Tongue (tissue), 3 donors: ENCODE measurements at places on chromosomes 4 and X. TPM values are rescaled to one million over a fixed set of nuclear protein-coding genes. Genes with fewer than 3 reads are reported as not detected.
A peak's percentile ranks its signal among the peaks of the same experiment; 100 is the strongest.

DNA sequence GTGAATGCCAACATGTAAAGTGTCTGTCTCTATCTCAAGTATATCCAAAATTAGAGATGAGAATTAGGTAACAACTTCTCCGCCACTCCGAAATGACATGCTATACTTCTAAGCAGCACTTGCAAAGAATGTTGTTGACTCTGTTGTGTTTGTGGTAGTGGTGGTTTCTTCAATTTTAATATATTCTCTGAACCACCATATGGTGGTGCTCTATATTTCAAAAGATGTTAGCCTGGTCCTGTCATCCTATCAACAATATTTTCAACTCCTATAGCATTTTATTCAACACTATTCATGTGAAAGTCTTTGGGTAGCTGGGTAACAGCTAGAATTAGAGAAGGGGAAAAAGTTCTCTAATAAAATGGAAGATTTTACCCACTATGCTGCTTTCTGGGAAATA is 1622.8 kb upstream of the IGFBP7 start:
- no peak for DNase-seq

- no peak for DNase-seq
Observed at GRCh38 chr4:111174331-111174730, 551.5 kb upstream of the PITX2 start.

- peak; percentile 41 for DNase-seq
Observed at GRCh38 chr4:147050356-147050765, 104.7 kb upstream of the TTC29 start.

DNA sequence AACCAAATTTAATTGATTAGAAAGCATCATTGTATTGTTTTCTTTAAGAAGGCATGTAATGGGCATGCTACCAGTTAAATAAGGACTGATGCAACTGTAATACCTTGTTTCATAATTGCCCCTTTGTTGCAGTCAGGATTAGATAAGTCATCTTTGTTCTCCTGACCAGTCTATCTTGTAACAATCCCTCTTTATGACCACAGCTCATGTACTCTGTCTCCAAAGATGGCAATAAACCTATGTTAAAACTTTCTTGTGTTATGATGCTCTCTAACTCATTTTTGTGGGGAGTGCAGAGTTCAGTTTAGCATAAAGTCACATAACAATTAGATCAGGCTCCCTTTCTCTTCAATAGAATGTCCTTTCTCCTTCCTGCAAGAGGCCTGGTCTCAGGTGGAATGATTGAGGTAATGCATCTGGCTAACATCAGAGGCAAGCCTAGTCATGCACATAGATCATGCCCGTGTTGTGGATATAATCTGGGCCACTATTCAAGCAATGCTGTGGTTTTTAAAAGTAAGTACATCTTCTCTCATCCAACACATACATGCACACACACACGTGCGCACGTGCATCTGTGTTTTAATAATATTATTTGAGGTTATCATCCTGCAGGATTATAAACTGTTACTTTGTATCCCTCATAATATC is 45.6 kb downstream of the TMEM154 start:
- DNase-seq: no peak

AFP gene
- total RNA-seq: not detected

C4orf46 gene
- 25.7 TPM for total RNA-seq

GRCh38 chr4:27701606-27702005 is 841.0 kb downstream of the STIM2 start:
- peak; percentile 29 for DNase-seq

GRCh38 chr4:169189372-169189771 is 81.4 kb downstream of the SH3RF1 start:
- no peak for DNase-seq

DNA sequence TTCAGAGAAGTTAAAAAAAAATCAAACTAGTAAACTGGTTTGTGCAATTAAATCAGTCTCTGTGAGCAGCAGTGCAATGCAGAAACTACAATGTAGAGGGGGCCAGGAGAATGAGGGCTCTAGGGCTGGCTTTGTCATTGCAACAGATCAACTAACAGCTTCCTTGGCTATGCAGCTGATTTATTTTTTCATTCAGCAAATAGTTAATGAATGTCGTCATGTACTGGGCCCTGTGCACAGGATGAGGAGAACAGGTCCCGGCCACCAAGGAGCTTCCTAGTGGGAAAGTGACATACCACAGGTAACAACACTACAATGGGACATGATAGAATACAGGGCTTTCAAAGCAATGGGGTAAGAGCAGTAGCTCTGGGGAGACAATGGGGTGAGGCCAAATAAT is 190.1 kb downstream of the NSUN7 start:
- DNase-seq: peak; percentile 34

KLHL13 gene
- 90.3 TPM for total RNA-seq

MSX1 gene
- total RNA-seq: 3.7 TPM

GK gene
- total RNA-seq: 8.6 TPM

LIAS gene
- 20.1 TPM for total RNA-seq

DNA sequence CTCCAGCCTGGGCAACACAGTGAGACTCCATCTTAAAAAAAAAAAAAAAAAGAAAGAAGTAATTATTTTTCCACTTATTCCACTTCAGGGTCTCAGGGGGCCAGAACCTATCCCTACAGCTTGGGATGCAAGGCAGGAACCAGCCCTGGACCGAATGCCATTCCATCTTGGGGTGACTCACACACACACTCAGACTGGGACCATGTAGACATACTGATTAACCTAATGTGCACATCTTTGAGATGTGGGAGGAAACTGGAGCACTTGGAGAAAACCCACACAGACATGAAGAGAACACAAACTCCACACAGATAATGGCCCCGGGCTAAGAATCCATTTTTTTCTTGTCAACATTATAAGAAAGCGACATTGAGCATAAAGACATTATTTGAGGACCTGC is 132.5 kb downstream of the PTTG2 start:
- no peak for DNase-seq

DNA sequence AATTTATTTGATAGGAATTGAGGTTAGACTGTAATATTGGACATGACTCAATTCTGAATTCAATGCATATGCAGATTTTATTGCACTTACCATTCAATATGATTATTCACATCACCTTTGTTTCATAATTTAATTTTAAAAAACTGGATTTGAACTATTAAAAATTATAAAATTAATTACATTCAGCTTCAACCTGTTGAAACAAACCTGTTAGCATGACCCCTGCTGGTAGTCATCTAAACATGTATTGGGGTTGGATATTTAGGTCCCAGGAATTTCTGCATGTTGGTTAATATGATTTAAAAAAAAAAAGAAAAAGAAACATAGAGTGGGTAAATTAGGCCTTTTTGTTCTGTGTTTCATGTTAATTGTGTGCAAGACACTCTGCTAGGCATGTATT is 85.9 kb downstream of the ARSJ start:
- no peak for DNase-seq

EXOC1L gene
- not detected for total RNA-seq

MAP3K15 gene
- 0.41 TPM for total RNA-seq

ASB5 gene
- total RNA-seq: 206 TPM

DNA sequence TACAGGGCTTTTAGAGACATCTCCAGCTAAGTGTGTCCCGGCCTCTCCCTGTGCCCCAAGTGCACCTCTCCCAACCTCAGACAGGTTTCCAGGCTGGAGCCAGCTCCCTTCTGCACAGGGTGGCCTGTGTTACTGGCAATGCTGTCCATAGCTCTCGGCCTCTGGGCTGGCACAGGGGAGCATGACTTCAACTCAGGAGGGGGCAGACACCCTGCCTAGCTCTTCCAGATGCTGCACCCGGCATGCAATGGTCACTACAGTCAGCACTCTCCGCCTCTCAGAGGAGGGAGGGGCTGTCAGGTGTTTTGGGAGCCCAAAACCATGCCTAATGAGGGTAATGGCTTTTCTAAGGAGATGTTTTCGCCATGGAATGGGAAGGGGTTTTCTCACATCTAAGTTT is 2.4 kb upstream of the IRAK1 start:
- DNase-seq: no peak

GRCh38 chr4:22190855-22191254 is 242.3 kb upstream of the KCNIP4 start:
- DNase-seq: no peak

DNA sequence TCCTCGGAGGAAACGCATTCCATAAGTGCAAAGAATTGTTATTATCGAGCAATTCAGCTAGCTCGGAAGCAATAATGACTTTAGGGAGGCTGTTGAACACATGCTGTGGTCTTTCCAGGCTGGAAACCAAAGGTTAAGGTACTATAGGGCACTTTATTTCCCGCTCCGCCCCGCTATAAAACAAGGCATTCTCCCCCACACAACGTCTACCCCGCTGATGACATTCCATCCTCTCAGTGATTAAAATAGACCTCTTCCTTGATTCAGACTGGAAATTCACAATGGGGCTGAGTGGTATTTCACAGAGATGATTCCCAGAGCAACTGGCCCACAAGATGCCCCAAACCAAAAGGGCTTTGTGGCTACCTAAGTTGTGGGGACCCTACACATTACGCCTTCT is 196.4 kb downstream of the STIM2 start:
- no peak for DNase-seq

- peak; percentile 27 for DNase-seq
Observed at GRCh38 chr4:36269101-36269500, 12.3 kb upstream of the DTHD1 start.

SSX4 gene
- total RNA-seq: not detected

GPR34 gene
- 2.7 TPM for total RNA-seq
